Osteoblast (primary cell): ENCODE measurements at places on chromosomes 3 and 15. TPM values are rescaled to one million over a fixed set of nuclear protein-coding genes. Genes with fewer than 3 reads are reported as not detected.

DNA sequence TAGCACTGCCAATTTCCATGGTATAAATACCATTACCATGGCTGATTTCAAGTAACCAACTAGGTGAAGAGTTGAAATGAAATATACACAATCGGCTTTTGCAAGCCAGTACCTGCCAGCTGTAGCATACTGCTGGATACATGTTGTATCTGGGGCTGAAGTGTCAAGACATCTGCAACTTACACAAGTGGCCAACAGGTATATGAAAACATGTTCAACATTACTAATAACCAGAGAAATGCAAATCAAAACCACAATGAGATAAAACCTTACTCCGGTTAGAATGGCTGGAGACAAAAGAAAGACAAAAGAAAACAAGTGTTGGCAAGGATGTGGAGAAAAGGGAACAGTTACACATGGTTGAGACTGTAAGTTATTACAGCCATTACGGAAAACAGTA is 11.6 kb downstream of the ATOSA start:
- no peaks in the 10 kb centered on the region for H3K27me3 ChIP-seq
- H3K27ac ChIP-seq = no peak overlapping the region
- no peaks in the 10 kb centered on the region for H3K4me1 ChIP-seq
- H3K4me3 ChIP-seq = no peak overlapping the region

DNA sequence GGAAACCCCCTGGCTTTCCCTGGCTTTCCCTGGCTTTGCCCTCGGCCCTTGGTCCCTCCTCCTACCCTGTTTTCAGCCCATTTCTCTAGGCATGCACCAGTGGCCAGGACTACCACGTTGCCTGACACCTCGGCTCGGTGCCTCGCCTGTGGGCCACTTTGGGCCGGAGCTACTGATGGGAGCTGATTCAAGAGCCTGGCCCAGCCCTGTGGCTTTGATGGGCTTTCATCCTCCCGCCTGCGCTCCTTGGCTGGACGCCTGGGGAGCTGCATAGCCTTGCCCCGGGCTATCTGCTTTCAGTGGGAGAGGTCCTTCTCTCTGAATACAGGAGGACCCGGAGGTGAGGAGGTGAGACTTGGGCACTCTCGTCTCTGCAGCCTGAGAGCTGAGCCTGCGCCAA is 192.7 kb upstream of the HES1 start:
- no peaks in the 10 kb centered on the region for H3K4me1 ChIP-seq
- H3K36me3 ChIP-seq = no peaks in the 10 kb centered on the region
- no peak overlapping the region for H3K27ac ChIP-seq

DNA sequence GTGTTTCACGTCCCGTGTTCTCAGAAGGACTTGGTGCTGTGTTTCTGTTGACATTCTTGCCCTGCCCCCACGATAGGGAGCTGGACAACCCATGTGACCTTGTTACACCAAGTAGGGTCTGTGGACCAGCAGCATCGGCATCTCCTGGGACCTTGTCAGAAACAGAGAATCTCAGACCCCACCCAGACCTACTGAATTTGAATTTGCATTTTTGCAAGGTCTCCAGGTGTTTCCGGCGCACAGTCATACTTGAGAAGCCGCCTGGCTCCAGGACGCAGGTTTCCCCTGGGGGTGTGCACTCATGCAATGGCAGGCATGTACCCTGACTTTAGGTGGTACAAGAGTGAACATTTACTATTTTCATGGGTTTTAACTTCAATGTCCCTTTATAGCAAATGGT is 117.9 kb downstream of the TLE3 start:
- no peak overlapping the region for H3K27ac ChIP-seq
- H3K4me1 ChIP-seq = no peaks in the 10 kb centered on the region
- DNase-seq = no peak
- H3K27me3 ChIP-seq = peaks cover 36% of the 10 kb centered on the region
- no peaks in the 10 kb centered on the region for H3K36me3 ChIP-seq

GRCh38 chr15:52004806-52005205 is 14.2 kb upstream of the MAPK6 start:
- H3K27ac ChIP-seq = no peak overlapping the region
- H3K4me1 ChIP-seq = peaks cover 8% of the 10 kb centered on the region

The POLR2H gene
- total RNA-seq = 47.4 and 61.2 TPM in 2 replicates

- peaks cover 10% of the 10 kb centered on the region for H3K4me1 ChIP-seq
- no peaks in the 10 kb centered on the region for H3K27me3 ChIP-seq
- H3K27ac ChIP-seq = no peak overlapping the region
- DNase-seq = peak; percentile 72
These were observed 42.1 kb upstream of the ACTC1 start for GRCh38 chr15:34837246-34838016.

GRCh38 chr3:126782536-126782935 is 78.5 kb downstream of the CHCHD6 start:
- no peaks in the 10 kb centered on the region for H3K27me3 ChIP-seq
- DNase-seq = peak; percentile 59
- H3K36me3 ChIP-seq = no peaks in the 10 kb centered on the region

DNA sequence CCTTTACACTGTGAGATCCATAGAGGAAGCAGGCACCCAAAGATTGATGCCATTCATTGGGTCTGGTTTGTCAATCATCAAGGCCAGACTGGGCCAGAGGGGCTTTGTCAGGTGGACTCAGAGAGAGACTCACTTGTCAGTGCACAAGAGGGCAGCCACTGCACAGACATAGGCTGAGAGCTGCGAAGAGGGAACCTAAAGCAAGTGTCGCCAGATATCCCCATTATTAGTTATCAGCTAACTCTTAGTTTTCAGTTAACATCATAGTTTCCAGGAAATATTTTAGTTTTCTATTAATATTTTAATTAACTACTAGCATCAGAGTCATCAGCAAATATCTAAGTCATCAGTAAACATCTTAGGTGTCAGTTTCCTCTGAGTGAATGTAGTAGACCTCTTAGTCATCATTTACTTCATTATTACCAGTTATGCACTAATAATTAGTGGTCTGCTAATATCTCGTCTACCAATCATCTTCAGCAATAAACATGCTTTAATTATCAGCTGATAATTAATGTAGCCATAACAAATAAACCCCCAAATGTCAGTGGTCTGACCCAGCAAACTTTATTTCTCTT is 41.7 kb upstream of the LIMD1 start:
- no peaks in the 10 kb centered on the region for H3K27me3 ChIP-seq
- H3K36me3 ChIP-seq = no peaks in the 10 kb centered on the region
- H3K4me3 ChIP-seq = no peak overlapping the region
- H3K4me1 ChIP-seq = peaks cover 57% of the 10 kb centered on the region
- DNase-seq = no peak

DNA sequence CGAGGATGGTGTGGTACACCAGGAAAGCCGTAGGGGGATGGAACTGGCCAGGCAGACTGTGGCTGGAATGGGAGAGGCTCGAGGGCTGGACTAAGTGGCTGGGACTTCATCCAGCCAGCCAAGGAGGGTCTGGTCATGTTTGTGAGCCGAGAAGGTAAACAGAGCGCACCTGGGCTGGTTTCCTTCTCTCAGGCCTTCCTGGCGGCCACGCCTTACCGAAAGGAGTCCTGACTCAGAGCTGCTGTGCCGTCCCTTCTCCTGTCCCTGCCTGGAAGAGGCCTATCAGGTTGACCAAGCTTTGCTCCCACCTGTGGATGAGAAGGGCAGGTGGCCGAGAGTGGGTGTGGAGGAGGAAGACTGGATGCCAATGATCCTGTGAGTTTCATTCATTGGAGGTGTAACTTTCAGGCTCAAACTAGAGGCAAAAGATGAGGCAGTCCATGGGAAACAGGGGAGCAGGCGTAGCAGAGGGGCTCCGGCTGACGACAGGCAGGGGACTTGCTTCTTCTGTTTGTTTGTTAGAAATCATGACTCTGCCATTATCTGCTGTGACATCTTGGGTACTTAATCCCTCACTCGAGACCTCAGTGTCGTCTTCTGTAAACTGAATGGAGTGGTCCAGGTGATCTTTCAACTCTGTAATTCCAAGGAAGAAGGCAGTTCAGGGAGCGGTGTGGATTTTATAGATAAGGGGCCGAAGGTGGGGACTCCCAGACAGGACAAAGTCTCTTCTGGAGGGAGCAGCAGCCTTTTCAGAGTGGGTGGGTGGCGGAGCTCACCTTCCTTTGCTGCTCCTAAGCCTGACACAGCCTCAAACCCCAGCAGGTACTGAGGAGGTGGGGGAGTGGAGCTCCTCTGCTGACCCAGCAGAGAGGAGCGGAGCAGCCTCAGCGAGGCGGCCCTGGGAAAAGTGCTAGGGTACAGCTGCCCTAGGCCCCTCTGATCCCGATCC is 71.8 kb upstream of the GATM start:
- H3K4me1 ChIP-seq = peaks cover 14% of the 10 kb centered on the region
- no peaks in the 10 kb centered on the region for H3K27me3 ChIP-seq
- H3K36me3 ChIP-seq = no peaks in the 10 kb centered on the region

The GOLGA6A gene
- under 0.01 TPM in 1 of 2 replicates, not detected in the other for total RNA-seq

DNA sequence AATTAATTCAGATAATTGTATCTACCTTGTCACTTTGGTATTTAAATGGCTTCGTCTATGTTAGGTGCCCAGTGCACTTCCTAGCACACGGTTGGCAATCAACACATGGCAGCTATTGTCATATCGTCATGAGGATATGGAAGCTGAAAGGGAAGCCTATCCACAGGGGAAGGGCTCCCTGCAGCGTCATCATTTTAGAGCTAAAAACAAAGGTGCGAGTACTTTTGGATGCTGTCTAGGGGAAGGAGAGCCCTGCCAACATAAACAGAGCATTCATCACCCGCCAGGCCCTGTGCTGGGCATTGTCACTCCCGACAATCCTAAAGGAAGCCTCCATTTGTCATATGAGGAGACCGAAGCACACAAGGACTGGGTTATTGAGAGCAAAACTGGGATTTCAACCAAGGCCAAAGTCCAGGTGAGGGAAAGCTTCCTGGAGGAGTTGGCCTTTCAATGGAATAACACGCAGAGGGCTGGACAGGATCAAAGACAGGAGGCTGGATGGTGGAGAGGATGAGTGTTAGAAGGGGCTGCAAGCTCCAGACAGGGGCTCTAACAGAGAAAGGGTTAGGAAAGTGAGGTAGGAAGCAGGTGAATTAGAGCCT is 8.0 kb upstream of the PARL start:
- no peak overlapping the region for H3K4me3 ChIP-seq
- H3K4me1 ChIP-seq = no peaks in the 10 kb centered on the region
- peaks cover 17% of the 10 kb centered on the region for H3K27me3 ChIP-seq
- no peak overlapping the region for H3K27ac ChIP-seq
- H3K36me3 ChIP-seq = no peaks in the 10 kb centered on the region

DNA sequence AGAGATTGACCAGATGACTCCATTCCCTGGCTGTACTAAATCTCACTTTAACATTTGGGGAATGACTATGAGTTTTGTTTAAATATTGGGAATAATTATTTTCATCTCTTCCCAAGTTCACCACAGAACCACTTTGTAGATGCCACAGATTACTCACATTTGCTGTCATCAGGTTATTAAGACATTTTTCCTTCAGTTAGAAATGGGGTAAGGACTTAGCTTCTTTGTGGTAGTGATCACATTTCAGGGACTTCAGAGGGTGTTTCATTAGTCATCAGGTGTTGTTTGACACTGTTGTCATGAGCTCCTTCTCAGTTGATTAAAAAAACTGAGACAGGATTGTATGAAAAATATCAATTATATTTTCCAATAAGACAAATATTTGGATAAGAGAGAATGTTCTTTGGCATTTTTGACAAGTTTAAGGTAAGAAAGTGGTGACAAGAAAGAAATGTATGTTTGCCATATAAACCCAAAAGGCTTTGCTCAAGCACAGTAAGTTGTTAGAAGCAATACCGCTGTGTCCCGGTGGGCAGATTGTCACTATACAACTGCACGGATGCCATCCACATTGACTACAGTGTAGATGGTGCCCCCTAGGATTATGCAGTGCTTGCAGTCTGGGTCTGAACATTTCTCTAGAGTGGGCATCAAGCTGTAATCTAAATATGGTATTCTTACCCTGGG is 22.3 kb downstream of the FBXL2 start:
- H3K27me3 ChIP-seq = no peaks in the 10 kb centered on the region
- H3K4me1 ChIP-seq = peaks cover 29% of the 10 kb centered on the region
- peak overlapping the region; percentile 97 for H3K27ac ChIP-seq
- peak; percentile 86 for DNase-seq

- H3K4me3 ChIP-seq = no peak overlapping the region
- H3K4me1 ChIP-seq = peaks cover 17% of the 10 kb centered on the region
- peaks cover 15% of the 10 kb centered on the region for H3K36me3 ChIP-seq
- H3K27ac ChIP-seq = peak overlapping the region; percentile 48
These were observed 26.7 kb downstream of the CLK3 start for GRCh38 chr15:74642348-74642733.

The GOLGA6B gene
- not detected in 2 replicates for total RNA-seq

- no peaks in the 10 kb centered on the region for H3K36me3 ChIP-seq
- no peaks in the 10 kb centered on the region for H3K4me1 ChIP-seq
- no peaks in the 10 kb centered on the region for H3K27me3 ChIP-seq
- no peak overlapping the region for H3K4me3 ChIP-seq
- H3K27ac ChIP-seq = no peak overlapping the region
These were observed 605.0 kb downstream of the TUSC7 start for GRCh38 chr3:117314441-117315150.

DNA sequence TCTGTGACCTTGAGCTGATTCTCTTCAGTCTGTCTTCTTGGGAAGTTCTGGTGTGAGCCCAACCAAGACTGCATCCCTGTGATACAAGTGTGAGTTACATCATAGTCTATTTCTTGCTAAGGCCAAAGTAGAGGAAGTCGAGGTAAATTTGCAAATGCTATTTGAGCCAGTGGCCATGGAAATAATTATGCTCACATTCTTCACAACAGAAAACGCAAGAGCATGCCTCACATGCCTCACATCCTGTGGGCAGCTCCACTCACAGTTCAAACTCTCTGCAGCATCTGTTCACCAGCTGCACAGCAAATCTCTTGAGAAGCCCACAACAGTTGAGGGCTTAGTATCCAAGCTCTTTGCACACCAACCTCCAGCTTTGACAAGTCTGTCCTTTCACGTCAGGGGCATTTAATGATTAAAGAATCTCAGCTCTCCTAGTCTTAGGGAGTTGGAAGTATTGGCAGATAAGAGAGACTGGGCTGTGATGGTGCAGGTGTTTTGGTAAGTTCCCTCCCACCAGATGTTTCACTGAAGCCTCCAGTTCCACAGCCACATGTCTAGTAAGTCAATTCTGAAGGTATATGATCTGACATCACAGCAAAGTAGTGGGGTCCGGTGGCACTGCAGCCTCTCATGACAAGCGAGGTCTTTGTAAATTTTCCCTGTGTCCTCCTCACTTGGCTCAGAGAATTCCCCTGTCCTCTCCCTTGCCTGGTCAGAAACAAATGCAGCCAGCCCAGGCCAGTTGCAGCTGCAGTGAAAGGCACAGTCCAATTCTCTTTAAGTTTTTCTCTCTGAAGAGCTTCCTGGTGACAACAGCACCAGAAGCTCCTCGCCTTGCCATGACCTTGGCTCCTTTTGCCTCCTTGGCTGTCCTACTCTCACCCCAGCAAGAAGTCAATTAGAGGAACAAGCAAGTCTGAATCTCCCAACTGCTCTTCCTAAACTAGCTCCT is 166.1 kb downstream of the SSR3 start:
- H3K27ac ChIP-seq = no peak overlapping the region
- no peaks in the 10 kb centered on the region for H3K27me3 ChIP-seq
- no peaks in the 10 kb centered on the region for H3K4me1 ChIP-seq
- no peaks in the 10 kb centered on the region for H3K36me3 ChIP-seq
- DNase-seq = no peak
- H3K4me3 ChIP-seq = no peak overlapping the region
